ENCODE measurements at places on chromosomes 4 and X.
A peak's percentile ranks its signal among the peaks of the same experiment; 100 is the strongest.

- DNase-seq: no peak
Observed at GRCh38 chr4:88012647-88013046, 5.2 kb downstream of the PKD2 start.

DNA sequence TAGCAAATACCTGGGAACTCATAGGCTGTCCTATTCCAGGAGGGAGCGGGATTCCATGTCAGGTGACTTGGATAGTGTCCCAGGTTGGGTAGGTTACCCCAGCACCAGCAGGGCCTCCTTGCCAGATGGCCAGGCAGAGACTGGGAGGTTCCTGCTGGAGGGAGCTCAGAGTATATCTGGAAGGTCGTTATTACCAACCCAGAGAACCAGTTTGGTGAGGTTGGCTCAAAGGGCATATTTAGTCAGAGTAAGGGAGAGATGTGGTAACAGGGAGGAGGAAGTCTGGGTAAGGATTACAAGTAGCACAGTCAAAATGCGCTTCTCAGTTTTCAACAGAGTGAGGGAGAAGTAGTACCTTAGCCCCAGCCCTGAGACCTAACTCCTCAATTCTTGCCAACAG is 53.3 kb upstream of the LNX1 start:
- no peak for DNase-seq

- no peak for DNase-seq
Observed at GRCh38 chrX:40248822-40249221, 151.1 kb upstream of the BCOR start.

- DNase-seq: no peak
Observed at GRCh38 chr4:78320349-78320935, 231.1 kb upstream of the ANXA3 start.

- no peak for DNase-seq
Observed at GRCh38 chrX:374596-374995, 12.1 kb downstream of the PPP2R3B start.

DNA sequence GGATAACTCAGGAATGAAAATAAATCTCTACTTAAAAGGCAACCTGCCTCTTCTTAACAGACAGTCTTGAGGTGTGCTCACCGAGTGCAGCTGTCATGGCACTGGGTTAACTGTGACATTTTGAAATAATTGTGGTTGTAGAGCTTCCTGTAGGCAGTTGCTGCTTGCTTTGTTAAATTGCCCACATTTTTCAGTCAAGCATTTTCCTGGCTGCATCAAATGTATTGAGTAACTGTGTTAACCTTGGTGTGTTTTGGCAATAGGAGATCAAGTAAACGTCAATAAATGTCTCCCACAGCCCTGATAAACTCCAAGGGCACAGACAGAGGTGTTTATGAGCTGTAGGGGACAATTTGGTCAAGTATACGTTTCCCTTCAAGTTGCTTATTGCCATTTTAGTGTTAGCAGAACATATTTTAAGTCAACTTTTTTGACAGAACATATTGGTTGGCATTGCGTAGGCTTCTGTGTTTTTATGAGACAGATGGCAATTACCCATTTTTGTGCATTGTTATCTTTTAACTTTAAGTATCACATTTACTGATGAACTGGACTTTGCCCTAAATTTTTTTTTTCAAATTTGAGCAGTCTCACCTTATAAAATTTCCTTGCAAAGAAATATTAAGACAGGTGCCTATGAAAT is 527.4 kb downstream of the C4orf33 start:
- no peak for DNase-seq

- DNase-seq: no peak
Observed at GRCh38 chr4:28654618-28655017, 1794.0 kb downstream of the STIM2 start.

DNA sequence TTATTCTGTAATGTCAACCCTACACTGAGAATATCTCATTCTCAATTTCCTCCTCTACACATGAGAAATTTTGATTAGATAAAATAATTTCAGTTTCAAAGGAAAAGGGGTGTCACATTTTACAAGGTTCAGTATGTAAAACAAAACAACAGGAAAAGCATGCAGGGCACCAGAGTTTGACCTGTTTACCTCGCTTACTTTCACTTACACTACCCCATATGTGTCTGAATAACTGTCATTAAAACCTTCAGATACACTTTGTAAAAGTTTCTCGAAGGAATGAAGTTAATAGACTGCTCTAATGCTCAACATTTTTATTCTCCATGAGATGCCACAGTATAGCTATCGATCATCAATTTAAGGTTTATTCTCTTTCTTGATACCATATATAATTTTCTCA is 12.3 kb upstream of the PCDH10 start:
- no peak for DNase-seq

DNA sequence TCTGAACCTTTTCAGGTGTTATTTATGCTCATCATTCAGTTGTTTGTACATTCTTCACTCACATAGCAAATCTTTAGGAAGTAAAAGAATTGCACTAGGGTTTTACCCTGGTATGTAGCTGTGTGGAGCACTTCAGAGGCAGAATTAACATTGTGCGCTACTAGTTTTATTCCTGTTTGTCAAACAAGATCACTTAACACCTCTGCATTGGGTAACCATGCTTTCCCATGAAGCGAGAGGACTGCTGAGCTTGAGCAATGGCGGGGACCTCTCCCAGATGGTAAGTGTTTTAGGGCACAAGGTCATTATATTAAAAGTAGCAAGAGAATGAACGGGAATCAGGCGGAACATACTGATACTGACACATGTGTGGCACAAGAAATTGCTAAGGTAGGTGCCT is 59.2 kb downstream of the SHROOM3 start:
- DNase-seq: no peak

GRCh38 chrX:10156199-10157031 is at the start of gene CLCN4:
Gene CLCN4 (plus strand): TSS chrX:10156975. CDS start chrX:10185033, 28,058 bp downstream.
- DNase-seq: peak; percentile 64

- no peak for DNase-seq
Observed at GRCh38 chrX:95903490-95903889, 781.2 kb upstream of the DIAPH2 start.

GRCh38 chr4:148151806-148152205 is 290.4 kb downstream of the NR3C2 start:
- no peak for DNase-seq

- no peak for DNase-seq
Observed at GRCh38 chr4:80201252-80202151, 4.2 kb downstream of the PRDM8 start.

GRCh38 chr4:114364857-114365256 is 233.8 kb upstream of the UGT8 start:
- no peak for DNase-seq

GRCh38 chr4:46388857-46389256 is 1.1 kb downstream of the GABRA2 start:
- DNase-seq: no peak

DNA sequence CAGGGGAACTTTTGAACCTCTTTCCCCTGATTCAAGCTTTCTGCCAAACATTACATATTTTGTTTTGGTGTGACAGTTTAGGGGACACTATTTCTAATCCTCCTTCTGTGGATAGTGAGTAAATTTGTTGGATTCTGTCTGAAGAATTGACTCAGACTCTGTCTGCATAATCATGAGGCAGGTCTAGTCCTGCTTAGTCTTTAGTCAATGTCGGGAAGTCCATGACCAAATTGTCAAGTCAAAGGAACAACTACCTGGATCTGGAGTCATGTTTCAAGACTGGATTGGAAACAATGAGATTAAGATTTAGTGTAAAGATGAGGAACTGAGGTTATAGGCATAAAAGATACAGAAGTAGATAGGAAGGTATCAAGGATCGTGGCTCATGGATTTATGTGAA is 100.9 kb downstream of the MAGEB17 start:
- DNase-seq: no peak

DNA sequence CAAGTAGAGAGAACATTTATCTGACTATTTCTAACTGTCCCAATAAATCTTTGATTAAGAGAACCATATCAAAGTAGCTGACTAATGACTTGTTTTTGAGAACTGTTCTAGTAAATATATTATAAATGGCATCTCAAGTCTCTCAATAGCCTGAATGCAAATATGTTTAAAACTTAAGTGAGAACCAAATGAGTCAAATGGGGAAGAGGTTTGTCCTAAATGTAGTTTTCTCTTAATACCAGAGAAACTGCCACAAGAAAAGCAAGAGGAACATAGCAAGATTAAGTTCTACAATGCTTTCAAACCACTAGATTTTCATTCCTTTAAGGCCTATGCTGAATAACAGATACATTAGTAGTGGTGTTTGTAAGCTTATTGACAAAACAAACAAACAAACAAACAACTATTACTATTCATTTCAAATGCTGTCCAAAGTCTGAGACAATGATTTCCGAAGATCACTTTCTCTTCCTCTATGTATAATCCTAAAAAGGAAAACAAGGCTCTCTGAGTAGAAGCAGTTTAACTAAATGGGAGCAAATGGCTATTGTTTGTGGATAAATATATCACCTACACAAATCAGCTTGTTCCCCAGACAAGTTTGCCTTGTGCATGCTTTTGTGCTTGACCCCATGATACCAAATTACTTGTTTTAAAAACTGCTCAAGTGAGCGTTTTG is 408.4 kb upstream of the EMCN start:
- DNase-seq: no peak

DNA sequence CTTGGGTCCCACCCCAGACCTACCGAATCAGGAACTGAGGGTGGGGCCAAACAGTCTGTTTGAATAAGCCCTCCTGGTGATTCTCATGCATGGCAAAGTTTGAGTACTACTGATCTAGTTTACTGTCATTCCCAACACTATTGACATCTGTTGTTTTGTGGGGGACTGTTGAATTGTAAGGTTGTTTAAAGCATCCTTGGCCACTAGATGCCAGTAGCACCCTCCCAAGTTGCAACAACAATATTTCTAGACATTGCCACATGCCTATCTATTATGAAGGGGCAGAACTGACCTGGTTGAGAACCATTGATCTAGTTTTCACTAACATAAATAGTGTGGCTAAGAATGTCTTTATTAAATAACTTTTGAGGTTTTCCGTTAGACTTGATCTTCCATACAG is 15.1 kb downstream of the TAF9B start:
- no peak for DNase-seq

DNA sequence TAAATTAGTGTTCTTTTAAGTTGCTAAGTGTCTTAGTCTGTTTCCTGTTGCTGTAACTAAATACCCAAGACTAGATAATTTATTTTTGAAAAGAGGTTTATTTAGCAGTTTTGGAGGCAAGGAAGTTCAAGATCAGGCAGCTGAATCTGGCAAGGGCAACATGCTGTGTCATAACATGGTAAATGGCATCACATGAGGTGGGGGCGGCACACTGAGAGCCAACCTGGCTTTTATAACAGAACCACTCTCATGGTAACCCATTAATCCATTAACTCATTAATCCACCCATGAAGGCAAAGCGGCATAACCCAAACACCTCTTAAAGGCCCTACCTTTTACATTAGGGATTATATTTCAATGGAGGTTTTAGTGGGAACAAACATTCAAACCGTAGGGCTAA is 182.2 kb upstream of the GATB start:
- no peak for DNase-seq

GRCh38 chr4:146470604-146471003 is 51.1 kb downstream of the SLC10A7 start:
- DNase-seq: no peak

GRCh38 chr4:113483131-113483530 is 278.4 kb downstream of the CAMK2D start:
- peak; percentile 13 for DNase-seq

- DNase-seq: no peak
Observed at GRCh38 chr4:89598602-89599001, 238.4 kb downstream of the SNCA start.

DNA sequence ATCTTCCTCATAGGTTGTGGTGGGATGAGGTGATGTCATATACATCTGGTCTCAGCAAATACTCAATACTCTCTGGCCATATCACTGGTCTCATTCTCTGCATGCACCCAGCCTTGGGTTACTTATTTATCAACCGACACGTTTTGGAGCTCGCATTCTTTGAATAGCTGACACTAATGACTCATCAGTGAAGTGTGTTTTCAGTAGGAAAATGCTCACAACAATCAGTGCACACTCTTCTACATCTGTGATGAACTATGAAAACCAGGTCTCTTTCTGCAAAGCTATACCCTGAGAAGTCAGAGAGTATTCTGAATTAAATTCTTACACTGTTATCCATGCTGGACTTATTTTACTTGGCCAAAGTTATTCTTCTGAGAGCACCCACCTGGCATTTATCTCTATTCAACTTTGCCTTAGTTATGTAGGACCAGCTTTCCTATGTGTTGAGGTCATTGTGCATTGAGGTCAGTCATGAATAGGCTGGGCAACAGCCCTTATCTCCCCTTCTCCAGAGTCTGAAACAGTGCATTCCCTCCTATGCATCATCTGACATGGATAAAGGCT is 58.7 kb upstream of the DHX15 start:
- no peak for DNase-seq

DNA sequence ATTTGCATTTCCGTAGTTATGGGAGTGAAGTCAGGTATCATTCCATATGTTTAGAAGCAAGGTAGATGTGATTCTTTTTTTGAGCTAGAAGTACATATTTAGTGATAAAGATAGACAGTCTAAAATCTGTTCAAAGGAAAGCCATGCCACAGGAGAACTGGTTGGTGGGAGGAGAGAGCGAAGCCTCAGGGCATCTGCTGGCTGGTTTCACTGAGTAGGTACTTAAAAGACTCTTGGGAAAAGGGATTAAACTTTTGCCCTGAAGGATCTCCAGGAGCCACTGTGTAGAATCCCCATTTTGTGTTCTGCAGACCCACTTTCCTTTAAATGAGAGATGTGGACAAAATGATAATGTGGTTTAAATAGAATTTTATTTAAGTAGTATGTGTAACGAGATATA is 89.6 kb downstream of the SHROOM2 start:
- no peak for DNase-seq

- no peak for DNase-seq
Observed at GRCh38 chrX:48696909-48697727, 584 bp downstream of the SUV39H1 start.

- DNase-seq: no peak
Observed at GRCh38 chrX:65871671-65872311, 168.1 kb downstream of the VSIG4 start.

DNA sequence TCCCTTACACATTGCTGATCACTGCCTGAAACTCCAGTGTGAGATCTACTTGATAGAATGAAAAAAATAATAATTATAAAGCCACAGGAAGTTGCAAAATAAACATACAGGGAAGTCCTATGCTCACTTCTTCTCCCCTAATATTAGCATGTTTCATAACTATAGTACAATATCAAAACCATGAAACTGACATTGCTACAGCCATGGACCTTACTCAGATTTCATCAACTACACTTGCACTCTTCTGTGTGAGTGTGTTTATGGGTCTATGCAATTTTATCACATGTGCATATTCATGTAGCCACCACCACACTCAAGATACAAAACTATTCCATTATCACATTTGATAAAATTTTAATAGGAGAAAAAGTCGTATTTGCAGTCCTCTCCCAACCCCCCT is 57.3 kb downstream of the SPINK2 start:
- DNase-seq: no peak

- no peak for DNase-seq
Observed at GRCh38 chrX:143853488-143853887, 30.4 kb upstream of the UBE2NL start.
